ENCODE measurements at places on chromosomes 13 and 19.
A peak's percentile ranks its signal among the peaks of the same experiment; 100 is the strongest.

DNA sequence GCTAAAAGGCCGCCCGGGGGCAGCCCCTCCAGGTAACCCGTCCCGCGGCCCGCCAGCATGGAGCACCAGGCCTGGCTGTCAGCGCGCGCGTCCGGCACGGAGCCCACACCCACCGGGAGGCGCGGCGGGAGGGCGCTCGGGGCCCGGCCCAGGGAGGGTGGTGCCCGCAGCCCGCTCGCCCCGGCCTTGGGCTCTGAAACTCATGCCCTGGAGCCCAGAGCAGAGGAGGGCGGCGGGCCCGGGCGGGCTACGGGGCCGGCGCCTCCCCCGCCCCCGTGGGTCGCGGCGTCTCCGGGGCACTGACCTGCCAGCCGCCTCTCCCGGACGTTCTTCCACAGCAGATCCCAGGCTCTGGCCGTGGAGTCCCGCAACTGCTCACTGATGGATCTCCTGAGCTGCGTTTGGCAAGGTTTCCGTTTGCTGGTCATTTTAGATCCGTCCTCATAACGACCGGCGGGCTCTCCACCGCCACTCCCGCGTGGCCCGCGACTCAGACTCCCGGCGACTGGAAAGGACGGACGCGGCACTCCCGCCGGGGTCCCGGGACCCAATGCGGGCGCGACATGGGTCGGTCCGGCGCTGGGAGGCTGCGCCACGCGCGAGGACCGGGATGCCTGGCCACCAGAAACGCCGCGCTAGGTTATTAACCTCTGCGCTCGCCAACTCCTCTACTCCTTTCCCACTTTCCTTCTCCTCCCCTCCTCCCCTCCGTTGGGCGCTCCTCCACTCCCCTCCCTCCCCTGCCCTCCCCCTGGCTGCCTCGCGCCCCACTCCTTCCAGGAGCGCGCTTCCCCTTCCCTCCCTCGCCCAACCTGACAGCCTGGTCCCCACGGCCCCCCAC, 64.7 kb upstream of the STARD13 start:
- DNase-seq = no peak

- no peak for DNase-seq
Measured at GRCh38 chr13:73401769-73402168, 343.0 kb downstream of the KLF5 start.

- peak; percentile 61 for DNase-seq
Measured at GRCh38 chr19:49987159-49987698, 26.3 kb upstream of the SIGLEC11 start.

DNA sequence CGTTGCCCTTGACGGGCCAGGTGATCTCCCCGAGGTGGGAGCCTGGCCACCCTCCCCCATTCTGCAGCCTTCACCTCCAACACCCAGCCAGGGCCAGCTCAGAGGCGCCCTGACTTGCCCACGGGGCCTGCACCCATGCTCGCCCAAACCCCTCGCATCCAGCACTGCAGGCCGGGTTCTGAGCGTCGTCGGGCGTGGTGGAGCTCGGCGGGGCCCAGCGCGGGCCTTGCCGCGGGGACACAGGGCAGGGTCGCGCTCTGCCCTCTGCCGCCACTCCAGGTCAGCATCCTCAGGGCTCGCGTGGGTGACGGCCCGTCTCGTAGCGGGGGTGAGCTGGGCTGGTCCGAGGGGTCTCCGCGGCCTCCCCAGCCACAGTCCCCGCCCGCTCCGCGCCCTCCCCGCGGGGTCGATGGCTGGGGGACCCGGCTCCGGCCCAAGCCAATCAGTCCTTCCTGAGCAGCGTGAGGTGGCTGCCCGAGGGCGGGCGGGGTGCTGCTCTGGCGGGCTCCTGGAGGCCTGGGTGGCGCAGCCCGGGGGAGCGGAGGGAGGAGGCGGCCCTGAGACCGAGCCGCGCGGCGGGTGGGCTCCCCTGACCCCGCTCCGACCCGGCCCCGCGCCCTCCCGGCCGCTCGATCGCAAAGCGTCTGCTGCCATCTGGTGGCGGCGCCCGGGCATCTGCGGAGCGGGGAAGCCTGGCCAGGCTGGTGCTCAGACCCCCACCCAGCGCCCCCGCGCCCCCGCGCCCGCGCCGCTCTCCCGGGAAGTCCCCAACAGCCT, 61.4 kb downstream of the CCNE1 start:
- peak; percentile 25 for DNase-seq

GRCh38 chr13:83780227-83780626, 102.0 kb downstream of the SLITRK1 start:
- no peak for DNase-seq

GRCh38 chr19:45323671-45324081, 1.0 kb upstream of the CKM start:
- DNase-seq = no peak

GRCh38 chr19:28171983-28172382, 1041.0 kb downstream of the UQCRFS1 start:
- DNase-seq = no peak

GRCh38 chr13:36006347-36006746, 124.8 kb downstream of the DCLK1 start:
- DNase-seq = no peak

DNA sequence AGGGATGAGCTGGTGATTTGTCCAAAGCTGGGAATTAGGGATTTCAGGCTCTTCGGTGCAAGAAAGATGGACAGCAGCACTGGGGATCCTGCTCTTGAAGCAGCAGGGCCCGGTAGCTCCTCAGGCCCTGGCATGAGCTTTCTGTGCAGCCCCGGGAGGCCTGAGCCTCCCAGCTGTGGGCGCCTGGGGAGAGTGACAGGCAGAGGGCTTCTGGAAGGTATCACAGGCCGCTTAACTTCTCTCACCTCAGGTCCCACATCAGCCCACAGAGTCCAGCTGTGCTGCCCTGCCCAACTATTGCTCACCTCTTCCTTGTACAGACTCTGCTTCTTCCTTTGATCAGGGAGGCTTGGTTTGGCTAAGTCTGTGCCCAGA, 14.6 kb upstream of the ZNF536 start:
- DNase-seq = no peak

DNA sequence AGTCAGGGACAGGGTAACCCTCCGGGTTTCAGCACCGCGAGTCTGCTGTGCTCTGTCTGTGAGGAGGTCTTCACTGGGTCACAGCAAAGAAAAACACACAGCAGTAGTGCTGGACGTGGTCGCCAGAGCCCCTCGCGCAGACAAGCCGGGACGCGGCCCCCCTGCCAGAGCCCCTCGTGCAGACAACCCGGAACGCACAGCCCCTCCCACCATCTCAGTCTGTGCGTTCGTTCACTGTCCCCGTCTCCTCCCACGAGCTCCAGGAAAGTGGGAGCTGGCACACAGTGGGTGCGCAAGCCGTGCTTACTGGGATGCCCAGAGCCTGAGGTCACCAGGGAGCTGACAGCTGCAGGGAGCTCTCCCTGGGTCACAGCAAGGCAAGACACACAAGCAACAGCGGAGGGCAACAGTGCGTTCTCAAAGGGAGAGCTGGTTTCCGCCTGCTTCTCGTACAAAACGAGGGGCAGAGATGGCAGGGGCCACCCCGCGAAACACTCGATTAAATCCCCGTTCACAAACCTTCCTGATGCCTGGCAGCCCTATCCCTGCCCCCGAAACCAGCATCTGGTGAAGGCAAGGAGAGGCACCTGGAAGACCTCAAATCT, 3.2 kb upstream of the PLPP2 start:
- DNase-seq = no peak

DNA sequence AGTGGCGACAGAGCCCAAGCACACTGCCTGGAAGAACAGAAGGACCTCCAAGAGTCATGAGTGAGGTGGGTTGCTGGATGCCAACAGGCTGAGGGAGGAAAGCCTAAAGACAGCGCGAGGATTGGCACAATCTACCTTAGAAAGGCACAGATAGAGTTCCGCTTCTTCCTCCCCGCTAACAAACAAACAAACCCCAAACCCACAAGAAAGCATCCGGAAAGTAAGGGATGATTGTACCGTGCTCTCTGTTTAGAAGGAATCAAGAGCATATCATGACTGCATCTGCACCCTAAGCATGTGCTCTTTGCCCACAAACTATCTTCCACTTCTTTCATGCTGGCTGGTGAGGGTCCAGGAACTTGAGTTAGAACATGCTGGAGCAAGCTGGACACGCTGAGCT, 233.0 kb upstream of the KLF12 start:
- DNase-seq = no peak

- DNase-seq = no peak
Measured at GRCh38 chr13:101512650-101513049, 60.2 kb downstream of the ITGBL1 start.

- no peak for DNase-seq
Measured at GRCh38 chr19:41457241-41457640, 14.3 kb downstream of the ERICH4 start.

- DNase-seq = no peak
Measured at GRCh38 chr13:31320946-31321345, 121.2 kb downstream of the B3GLCT start.

DNA sequence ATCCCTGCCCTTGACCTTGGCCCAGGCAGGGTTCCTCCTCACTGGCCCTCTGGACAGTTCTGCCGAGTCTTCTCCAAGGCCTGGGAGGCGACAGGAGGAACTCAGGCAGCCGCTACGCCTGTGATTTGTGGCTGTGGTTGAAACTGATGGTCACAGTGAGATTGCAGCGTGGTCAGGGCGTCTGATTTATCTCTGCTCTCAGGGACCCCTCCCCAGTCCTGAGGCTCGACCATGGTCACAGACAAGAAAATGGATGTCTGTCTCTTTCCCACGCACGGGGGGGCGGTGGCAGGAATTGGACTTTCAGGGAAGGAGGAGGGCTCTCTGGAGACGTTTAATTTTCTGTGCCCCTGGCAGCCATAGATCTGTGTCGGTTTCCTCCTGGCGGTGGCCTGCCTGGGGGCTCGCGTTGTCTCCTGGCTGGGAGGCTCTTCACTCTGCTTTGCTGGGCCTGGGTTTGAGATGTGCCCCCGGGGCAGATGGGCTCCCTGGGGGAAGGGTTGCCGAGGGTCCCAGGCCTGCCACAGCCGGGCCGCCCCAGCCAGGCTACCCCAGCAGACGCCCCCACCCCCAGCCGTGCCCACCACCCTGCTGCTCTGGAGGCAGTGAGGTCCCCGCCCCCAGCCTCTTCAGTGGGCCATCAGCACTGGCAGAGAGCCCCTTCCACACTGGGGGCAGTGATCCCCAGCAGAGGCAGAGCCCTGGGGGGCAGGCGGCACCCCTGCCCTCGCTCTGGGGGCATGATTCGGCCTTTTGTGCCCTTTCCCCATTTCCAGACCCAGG, 167.4 kb downstream of the KDM4B start:
- no peak for DNase-seq

DNA sequence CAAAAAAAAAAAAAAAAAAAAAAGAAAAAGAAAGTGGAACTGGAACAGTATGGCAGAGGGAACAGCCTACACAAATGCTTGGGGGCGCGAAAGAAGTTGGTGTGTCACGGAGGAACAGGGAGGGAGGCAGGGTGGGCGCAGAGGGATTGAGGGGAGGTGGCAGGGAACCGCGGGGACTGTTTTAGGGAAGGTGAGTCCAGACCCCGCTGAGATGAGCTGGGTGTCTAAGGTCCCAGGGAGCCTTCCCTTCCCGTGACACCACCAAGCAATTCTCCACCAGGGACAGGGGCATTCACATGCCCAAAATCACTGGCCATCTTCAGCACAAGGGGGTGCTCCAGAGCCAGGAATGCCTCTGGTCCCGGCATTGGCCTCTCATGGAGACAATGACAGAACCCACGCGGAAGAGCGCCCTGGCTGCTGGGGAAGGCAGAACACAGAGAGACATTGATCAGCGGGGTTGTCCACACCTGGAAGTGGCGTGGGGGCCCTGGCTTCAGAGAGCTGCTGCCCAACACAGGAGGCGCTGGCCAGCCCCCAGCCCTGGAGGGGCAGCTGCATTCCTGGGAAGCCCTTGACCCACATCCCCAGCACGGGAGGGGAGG, 6.9 kb downstream of the PEAK3 start:
- DNase-seq = peak; percentile 69

All from substantia nigra (tissue), 51 donors.